Epithelial cell of proximal tubule (primary cell): ENCODE measurements at places on chromosomes 5 and 9. TPM values are rescaled to one million over a fixed set of nuclear protein-coding genes. Genes with fewer than 3 reads are reported as not detected.
A peak's percentile ranks its signal among the peaks of the same experiment; 100 is the strongest.

The RELL2 gene
- total RNA-seq, result 3.3 and 10.3 TPM in 2 replicates

DNA sequence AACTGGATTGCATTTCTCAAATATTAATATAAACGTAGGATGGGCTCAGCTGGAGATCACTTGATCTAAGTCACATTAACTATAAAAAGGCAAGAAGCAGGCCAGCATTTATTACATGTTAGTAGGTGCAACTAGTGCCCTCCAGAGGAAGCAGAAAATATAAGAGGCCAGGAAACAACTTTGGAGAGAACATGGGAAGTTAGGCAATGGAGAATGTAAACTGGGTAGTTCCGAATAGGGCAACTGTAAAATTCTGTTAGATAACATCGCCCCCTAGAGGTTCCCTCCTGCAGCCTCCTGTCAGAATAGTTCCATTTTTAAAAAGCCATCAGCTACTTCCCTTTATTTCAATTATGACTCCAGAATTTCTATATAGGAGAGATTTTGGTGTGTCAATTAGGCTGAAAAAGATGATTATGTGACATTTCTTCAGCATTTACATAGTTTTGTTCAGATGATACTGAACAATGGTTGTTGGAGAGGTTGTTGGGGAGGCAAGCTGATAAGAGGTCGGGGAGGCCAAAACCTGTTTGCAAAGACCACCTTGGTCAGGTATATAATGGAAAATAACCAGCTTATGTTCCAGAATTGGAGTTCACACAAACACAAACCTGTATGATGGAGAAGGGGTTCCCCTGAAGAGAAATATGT is 22.4 kb downstream of the CCL28 start:
- DNase-seq, result peak; percentile 80

GRCh38 chr9:134325813-134326723 is at the start of gene RXRA:
Gene RXRA, plus strand, starts transcription at chr9:134326455. Its CDS starts 177 bp downstream, at chr9:134326632.
- no peak for DNase-seq

The BAAT gene
- total RNA-seq, result 0.07 TPM in 1 of 2 replicates, not detected in the other

DNA sequence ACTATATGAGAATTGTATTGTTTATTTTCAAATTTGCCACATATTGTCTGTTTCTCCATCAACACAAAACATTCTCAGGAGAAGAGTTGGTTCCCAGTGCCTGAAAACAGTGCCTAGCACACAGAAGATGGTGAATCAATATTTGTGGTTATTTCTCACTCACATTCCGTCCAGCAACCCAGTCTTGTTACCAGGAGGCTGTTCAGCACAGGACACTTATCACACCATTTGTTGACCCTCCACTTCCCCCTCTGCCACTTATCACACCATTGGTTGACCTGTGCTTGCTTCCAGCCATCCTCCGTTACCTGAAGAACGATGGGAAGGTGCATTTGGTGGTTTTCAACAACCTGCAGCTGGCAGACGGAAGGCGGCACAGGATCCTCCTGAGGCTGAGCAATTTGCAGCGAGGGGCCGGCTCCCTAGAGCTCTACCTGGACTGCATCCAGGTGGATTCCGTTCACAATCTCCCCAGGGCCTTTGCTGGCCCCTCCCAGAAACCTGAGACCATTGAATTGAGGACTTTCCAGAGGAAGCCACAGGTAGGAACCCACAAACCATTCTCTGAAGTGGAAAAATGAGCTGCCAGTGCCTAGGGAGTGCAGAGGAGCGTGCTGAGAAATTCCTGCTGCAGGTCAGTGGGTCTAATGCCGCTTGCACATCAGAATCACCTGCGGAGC is 20.5 kb downstream of the THBS4 start:
- no peak for DNase-seq

The PCDHA5 gene
- not detected in 2 replicates for total RNA-seq

GRCh38 chr9:31166516-31166915 is 1217.9 kb upstream of the ACO1 start:
- no peak for DNase-seq

DNA sequence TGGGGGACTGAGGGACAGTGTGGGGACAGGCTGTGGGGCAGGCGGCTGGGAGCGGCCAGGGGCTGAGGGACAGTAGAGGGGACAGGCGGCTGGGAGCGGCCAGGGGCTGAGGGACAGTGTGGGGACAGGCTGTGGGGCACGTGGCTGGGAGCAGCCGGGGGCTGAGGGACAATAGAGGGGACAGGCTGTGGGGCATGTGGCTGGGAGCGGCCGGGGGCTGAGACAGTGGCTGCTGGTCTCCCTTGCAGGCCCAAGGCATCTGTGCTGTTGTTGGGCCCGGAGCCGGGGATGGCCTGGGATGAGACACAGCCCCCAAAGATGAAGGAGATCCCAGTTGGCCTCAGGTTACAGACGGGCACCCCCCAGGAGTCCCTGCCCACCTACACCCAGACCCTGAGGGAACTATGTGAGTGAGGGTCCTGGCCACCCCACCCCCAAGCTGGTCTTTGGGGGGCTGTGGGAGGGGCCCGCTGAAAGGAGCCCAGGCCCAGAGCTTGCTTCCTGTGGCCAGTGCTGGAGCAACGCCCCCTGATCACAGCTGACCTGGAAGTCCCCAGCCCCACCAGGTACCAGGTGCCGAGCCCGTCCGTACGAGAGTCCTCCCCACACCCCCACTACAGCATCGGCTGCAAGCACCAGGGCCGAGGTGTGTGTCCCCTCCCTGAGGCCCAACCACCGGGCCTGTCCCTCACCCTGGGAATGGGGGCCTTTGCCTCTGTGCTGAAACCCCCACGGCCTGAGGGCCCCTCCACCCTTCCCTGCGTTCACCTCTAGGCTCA is 593 bp downstream of the STPG3 start:
- DNase-seq, result no peak

- DNase-seq, result no peak
Measured at GRCh38 chr5:170738840-170739239, 44.7 kb upstream of the GABRP start.

The ROR2 gene
- 0.58 and 3.1 TPM in 2 replicates for total RNA-seq

GRCh38 chr9:94663140-94663539 is 23.8 kb upstream of the FBP1 start:
- no peak for DNase-seq

GRCh38 chr5:82828211-82828610 is 249.0 kb downstream of the TMEM167A start:
- no peak for DNase-seq

DNA sequence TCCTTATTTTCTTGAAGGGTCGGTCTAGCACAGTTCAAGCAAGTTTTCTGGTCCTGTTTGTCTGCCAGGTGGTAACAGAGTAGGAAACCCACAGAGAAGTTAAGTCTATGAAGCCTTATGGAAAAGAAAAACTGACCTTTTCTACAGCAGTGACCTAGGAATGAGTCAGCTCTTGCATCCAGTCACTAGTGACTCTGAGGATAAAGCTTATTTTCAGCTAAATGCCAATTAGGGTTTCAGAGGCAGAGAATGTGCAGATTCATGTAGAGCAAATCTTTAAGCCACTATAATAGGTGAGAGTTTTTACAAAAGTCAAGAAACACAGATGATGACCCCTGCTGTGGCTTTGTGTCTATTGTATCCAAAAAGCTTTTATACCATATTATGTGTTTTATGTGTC is 100.7 kb downstream of the CWC27 start:
- peak; percentile 30 for DNase-seq

The GKAP1 gene
- total RNA-seq, result 2.0 and 5.0 TPM in 2 replicates

DNA sequence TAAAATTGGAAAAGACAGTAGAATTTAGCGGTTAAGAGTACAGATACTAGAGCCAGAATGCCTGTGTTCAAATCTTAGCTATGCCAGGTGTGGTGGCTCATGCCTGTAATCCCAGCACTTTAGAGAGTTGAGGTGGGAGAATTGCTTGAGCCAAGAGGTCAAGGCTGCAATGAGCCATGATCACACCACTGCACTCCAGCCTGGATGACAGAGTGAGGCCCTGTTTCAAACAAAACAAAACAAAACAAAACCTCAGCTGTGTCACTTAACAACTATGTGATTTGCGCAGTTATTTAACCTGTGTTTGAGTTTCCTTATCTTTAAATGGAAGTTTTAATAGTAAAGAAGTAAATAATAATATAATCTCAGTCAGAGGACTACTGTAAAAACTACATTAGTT is 68.3 kb downstream of the TBCA start:
- DNase-seq, result no peak

DNA sequence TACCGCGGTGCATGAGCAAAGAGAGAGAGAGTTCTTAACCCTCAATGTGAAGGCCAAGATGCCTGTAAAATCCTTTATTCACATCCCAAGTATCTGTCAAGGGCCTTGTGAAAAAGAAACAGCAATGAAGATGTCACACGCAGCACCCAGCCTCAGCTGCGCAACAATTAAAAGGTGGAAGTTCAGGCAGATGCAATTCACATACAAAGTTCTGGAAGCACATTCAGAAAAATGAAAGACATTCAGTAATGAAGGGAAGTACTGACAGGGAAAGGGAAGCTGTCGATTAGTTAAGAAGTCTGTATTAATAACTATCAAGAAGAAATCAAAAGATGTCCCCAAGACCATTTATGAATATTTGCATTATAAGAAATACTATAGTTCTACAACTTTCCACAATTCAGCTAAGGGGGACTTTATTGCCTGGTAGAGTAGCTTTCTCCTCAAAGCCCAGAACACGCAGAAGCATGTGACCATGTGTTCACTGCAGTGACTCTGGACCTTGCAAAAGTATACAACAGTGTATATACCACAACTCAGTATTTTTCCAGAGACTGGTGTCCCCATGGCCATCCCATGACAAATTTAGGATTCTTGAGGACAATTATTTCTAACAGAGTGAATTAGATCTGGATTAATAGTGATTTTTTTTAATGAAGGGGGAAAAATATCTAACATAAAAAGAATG is 137.5 kb downstream of the CDK5RAP2 start:
- no peak for DNase-seq

The FTMT gene
- total RNA-seq, result not detected in 2 replicates
